NCI-H1092 (cell line): ENCODE measurements at places on chromosomes 3 and 15.

GRCh38 chr15:96733721-96734120, 403.2 kb downstream of the NR2F2 start:
- no peak for DNase-seq

DNA sequence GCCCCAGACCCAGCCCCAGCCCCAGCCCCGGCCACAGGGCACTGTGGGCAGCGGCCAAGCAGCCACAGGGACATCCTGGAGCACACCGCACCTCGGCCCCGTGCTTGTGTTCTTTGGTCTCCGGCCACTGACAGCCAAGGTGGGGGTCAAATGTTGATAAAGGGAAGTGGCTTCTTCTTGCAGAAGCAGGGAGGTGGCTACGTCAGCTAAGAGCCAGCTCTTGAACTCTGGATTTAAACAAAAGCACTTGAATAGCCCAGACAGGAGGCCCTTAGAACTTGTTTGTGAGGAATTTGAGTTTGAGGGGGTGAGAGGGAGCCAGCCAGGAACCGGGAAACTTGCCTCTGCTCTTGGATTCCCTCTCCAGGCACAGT, 135.8 kb upstream of the ABHD17C start:
- DNase-seq: no peak

- no peak for DNase-seq
Observed at GRCh38 chr3:193977622-193978021, 158.3 kb upstream of the HES1 start.

DNA sequence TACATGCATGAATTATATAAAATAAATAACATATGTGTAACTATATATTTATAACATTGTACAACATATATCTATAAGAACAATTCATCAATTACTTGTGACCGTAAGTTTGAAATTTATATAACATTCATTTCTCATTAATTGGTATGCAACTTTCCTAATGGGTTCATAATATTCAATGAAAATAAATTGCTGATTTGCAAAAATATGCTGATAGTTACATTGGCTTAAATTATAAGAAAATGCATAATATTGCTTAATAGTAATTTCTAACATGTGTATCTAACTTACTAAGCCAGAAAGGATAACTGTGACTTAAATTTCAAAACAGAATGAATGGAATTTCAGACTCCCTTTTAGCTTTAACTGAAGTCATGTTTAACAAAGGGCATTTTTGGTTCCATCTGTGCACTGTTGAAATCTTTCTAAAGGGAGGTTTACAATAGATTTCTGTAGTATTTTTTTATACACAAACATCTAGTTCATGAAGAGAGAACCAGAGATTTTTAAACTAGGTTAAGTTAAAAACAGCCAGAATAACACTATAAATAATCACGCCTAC, 310.9 kb downstream of the TBC1D5 start:
- no peak for DNase-seq

DNA sequence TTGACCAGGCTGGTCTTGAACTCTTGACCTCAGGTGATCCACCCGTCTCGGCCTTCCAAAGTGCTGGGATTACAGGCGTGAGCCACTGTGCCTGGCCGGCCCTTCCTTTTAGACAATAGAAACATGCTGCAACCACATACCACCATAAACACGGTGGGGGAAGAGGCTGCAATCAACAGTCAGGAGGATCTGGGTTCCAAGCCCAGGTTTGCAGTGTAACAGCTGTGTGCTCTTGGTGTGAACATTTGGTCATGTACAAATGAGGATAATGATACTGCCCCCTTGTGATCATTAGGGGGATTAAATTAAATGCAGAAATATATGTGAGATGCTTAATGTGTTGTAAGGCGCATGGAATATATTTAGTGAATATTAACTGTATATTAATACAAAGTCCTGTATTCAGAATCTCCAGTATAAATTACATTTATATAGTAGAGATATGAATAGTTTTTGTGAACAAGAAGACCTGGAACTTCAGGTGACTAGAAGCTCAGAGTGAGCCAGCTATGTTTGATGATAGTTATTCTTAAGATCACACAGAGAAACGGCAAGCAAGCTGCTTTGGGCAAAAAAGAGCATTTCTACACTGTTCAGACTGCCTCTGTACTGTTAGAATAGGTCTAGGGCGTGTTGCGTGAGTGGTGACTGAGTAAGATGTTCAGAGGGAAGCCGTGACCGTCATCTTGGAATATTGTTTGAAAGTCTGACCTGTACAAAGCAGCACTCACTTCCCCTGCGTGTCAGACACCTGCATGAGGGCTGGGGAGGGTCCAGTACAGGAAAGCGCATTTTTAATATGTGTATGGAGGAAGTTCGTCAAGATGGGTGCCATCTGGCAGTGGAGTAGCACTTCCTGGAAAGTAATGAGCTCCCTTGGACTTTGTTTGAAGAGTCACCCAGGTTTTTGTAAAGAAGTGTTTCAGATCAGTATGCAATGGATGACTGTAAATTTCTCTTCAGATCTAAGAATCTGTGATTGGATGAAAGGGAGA, 125.8 kb downstream of the PGPEP1L start:
- DNase-seq: no peak

GRCh38 chr3:142652826-142653292, 56.7 kb downstream of the PLS1 start:
- no peak for DNase-seq

DNA sequence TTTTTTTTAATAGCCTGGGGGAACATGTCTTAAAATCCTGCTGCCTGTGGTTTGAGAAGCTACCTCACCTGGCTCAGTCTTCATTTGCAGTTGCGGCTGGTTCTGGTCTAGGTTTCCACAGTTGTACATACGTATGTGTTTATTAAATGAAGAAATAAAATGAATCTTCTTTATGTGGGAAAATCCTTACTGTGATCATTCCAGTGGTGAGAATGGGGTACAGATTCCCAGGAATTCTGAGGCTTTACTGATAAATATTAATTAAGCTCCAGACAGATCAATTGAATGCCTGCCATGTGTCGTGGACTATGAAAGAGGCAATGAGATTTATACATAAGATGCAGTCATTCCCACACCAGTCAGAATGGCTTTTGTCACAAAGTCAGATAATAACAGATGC, 356.1 kb upstream of the GRM7 start:
- no peak for DNase-seq

DNA sequence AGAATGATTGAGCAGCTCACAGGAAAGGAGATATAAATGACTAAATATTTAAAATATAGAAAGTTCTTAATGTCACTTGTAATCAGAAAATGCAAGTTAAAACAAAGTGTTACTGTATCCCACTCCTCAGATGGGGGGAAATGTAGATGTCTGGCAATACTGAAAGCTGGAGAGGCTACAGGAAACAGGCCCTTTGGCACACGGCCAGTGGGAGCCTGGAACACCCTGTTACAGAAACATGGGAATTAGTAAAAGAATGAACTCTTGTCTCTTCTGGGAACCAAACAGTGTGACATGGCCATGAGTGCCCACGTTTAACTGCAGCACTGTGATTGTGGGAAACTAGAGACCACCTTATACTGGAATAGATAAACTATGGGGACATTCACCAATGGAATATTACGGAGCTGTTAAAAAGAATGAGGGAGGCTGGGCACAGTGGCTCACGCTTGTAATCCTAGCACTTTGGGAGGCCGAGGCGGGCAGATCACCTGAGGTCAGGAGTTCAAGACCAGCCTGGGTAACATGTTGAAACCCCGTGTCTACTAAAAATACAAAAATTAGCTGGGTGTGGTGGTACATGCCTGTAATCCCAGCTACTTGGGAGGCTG, 50.2 kb downstream of the CDCP1 start:
- no peak for DNase-seq

DNA sequence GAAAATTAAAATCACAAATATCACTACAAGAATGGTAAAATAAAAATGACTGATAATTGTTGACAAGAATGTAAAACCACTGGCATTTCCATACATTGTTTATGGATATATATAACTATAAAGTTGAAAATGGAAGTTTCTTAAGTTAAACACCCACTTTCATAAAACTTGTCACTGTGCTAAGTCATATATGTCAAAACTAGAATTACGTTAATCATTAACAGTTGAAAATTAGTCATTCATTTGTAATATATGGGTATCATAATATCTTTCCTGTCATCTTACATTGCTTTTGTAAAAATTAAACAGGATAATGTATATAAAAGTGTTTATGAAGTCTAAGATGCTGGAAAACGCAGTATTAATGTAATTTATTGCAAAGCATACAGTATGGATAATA, 1398.6 kb upstream of the ALCAM start:
- DNase-seq: no peak

- peak; percentile 2 for DNase-seq
Observed at GRCh38 chr3:87260270-87260669, 16.1 kb downstream of the POU1F1 start.
